ENCODE measurements at places on chromosomes 7 and 10. TPM values are rescaled to one million over a fixed set of nuclear protein-coding genes. Genes with fewer than 3 reads are reported as not detected.
A peak's percentile ranks its signal among the peaks of the same experiment; 100 is the strongest.

DNA sequence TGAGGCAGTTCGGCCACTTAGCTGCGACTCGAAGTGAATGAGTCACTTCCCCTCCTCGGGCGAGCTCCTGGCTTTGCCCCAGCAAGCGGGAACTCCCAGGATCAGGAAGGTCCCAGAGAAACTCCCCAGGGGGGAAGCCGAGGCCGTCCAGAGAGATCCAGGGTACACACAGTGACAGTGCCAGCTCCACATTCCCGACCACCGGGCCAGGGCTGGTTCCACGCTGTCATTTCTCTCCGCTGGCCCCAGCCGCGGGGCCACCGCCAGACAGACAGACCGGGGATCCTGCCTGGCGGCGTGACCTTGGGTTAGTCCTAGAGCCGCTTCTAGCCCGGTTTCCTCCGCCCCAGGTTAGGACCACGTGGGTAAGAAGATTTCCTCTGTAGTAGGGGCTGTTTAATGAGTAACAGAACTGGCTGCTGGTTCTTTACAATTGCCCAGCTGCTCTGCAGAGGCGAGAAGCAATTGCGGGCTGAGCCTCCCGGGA lies 463 bp upstream of the UPP1 start:
- peak; percentile 76 for DNase-seq

GRCh38 chr7:112510001-112510742 lies 29.4 kb downstream of the LSMEM1 start:
- no peak for DNase-seq

DNA sequence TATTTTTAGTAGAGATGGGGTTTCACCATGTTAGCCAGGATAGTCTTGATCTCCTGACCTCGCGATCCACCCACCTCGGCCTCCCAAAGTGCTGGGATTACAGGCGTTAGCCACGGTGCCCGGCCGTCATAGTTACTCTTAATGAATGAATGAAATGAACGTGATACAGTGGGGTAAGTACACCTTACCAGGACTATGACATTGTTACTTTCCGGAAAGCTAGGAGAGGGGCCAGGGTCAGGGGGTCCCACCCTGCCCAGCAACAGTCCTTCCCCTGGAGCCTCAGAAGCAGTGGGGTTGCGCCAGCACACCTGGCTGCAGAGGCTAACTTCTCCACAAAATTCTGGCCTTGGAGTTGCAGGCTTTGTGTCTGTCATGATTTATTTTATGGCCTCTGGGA lies 21.4 kb downstream of the VSTM4 start:
- DNase-seq = no peak

DNA sequence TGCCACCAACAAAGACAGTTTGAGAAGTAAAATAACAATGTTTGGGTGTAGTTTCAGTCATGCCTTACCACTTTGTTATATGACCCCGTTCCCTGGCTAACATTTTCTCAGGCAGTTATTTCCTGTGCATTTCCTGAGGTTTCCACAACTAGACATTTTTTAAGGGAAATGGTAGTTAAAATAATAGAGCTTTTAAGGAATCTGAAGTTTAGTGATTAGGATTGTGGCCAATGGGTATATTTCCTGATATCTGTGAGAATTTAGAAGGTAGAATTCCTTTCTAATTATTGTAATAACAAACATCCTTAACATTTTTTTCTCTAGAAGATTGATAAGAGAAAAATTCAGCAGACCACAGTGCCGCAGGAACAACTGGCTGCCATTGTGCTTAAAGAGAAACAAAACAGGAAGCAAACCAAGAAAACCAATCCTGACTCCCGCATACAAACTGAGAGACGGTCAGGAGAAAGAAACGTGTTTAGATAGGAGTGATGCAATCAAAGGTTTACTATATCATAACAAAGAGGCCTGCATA lies 193.6 kb downstream of the MBL2 start:
- no peak for DNase-seq

DNA sequence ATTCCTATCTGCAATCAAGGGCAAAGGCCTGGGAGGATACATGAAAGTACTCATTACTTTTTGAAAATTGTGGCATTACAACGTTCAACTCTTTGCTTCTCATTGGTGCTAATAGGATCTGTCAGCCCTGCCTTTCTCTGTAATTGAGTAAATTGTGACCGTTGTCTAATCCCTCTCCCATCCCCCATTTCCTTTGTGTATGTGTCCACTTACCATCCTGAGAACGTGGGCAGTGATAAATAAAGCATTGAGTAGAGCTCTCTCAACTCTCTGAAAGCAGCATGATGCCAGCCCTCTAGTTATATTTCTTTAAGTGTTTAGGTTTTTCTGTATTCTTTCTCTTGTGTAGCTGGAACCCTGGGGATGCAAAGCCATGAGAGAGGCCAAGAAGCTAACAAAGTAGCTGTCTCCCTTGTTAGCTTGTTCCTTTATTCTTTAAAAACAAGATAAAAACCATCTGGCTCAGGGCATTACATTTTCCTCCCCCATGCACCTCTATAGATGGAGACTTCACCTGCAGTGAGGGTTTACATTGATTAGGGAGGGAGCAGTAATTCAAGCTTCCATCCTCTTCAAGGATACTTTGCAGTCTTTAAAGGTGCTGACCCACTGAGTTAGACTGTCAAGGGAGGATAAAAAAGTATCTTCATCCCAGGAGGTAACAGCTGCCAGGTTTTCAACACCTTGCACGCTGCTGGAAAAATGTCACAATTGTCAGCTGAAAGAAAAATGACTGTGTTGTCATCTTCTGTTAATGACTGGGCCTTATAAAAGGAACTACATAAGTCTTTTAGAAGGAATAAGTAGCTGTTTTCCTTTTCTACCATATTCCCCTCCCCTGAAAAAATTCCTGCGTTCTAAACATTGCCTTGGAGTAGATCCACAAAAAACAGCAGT lies 112.3 kb downstream of the BTRC start:
- no peak for DNase-seq

- no peak for DNase-seq
Measured at GRCh38 chr7:95169678-95170077, 154.7 kb downstream of the PON1 start.

DNA sequence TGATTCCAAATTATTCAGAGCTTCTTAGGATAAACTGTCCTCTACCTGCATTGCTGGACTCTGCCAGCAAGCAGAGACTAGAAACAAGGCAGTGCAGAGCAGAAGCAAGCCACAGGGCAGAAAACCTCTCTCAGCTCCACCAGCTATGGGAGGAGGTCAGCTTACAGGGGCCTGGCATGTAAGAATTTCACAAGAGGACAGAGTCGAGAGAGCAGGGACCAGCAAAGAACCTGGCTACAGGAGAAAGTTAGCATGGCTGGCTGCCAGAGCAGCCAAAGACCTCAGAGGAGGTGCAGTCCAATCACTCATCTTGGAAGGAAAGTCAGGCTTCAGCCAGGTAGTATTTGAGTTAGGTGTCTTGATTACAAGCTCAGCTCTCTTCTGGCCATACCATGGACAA lies 62.9 kb downstream of the ENO4 start:
- no peak for DNase-seq

GRCh38 chr7:2228921-2229320 lies 3.8 kb downstream of the MAD1L1 start:
- DNase-seq = no peak

GRCh38 chr10:98748298-98748697 lies 301.6 kb upstream of the HPS1 start:
- peak; percentile 13 for DNase-seq

TACR2 gene
- total RNA-seq = not detected

Measured in H7 (cell line).